ENCODE measurements at places on chromosomes 2 and 18.

DNA sequence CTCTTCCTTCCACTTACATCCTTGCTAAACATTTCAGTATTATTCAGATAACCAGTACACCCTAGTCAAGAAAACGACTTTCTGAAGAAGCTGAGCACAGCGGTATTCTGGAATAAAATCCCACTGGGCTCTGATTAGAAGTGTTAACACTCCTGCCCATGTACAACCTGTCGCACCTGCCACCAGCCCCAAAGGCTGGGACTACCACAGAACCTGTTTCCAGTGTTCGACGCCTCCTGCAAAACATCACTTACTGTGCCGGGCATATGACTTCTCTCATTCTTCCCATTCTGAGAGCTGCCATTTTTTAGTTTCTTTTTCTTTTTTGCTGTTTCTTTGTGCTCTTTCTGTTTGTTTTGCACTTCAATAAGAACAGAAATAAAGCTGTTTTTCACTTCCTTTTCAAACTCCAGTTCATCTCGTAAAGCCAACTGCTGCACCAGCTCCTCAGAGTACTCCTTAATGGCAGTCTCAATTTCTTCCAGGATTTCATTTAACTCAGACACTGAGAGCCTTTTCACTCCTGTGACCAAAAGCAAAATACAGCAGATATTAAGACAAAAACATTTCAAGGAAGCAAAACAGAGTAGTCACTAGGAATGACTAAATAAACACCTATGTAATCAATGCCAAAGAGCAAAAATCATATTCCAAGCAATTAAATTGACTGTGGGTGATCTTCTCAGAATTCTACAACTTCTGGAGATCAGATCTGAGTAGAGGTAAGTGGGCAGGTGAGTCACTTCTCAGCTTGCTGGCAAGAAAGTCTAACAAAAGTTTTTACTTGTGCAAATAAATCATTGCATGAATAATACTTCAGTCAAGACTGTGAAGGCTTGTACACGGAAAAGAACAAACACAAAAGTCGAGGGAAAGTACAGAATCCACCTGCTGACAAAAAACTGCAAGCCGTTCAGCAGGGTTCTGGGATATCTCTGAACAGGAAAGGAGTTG is 19.3 kb downstream of the FEZ2 start:
- no peak for DNase-seq

DNA sequence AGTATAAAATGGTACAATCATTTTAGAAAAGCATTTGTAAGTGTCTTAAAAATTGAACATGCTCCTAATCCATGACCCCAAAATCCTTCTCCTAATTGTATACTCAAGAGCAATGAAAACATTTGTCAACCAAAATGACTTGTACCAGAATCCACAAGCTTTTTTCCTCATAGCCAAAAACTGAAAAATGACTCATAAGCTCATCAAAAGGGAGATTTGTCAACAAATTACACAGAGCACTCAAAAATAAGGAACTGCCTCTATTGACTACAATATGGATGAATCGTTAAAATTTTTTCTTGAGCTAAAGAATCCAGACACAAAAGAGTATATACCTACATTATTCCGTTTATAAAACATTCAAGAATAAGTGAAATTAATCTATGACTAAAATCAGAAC is 544.8 kb downstream of the ARHGAP15 start:
- DNase-seq = no peak

DNA sequence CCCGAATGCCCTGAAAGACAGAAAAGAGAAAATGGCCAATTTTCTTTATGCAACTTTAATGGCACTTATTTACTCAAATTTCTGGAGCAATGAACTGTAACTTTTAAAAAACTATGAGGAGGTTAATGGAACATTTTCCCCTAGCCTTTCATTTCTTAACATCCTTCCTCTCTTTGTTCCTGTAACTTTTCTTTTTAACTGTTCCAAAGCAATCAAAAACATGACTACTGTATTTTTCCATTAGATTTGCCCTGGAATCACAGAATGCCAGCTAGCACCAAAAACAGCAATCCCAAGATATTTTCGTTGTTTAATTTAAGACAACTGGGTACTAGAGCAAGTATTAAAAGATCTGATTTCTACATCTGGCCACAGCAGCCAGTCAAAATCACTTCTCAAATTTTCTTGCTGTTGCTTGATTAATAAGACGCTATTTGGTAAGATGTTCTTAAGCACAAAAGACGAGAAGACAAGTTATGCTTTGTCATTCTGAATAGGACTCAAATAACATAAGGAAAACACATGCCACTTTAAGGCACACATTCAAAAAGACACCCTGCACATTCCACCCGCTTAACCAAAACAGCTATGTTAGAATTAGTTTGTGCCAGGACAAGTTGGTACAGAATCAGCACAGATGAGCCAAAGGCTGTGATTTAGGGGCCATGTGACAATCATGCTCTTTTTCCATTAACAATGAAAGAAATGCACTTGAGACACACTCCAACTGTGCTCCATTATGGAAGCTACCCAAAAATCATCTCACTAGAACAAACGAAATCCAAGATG is 3.6 kb downstream of the STARD7 start:
- DNase-seq = no peak

GRCh38 chr2:237601453-237602116 is 11.1 kb upstream of the RAB17 start:
- no peak for DNase-seq

DNA sequence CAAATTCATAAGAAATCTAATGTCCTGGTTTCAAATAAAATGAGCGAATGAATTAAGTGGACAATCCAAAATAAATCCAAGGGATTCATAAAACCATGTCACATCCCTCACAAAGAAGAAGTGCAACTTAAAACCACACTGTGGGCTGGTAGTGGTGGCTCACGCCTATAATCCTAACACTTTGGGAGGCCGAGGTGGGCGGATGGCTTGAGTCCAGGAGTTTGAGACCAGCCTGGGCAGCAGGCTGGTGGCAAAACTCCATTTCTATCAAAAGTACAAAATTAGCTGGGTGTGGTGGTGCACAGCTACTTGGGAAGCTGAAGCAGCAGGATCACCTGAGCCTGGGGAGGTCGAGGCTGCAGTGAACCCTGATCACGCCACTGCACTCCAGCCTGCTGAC is 25.4 kb downstream of the FAM98A start:
- no peak for DNase-seq

All from occipital lobe (tissue), 3 donors.